Kidney (tissue), 22 donors: ENCODE measurements at places on chromosomes 16 and 17.

GRCh38 chr17:4206962-4207361, 56.8 kb downstream of the ANKFY1 start:
- H3K27ac ChIP-seq: no peak overlapping the region
- DNase-seq: no peak
- H3K4me3 ChIP-seq: no peak overlapping the region
- peaks cover 33% of the 10 kb centered on the region for H3K36me3 ChIP-seq
- no peaks in the 10 kb centered on the region for H3K27me3 ChIP-seq
- no peaks in the 10 kb centered on the region for H3K4me1 ChIP-seq

- H3K4me1 ChIP-seq: peaks cover 7% of the 10 kb centered on the region
- DNase-seq: no peak
- no peak overlapping the region for H3K4me3 ChIP-seq
- H3K36me3 ChIP-seq: no peaks in the 10 kb centered on the region
Measured at GRCh38 chr17:59405944-59406705, 74.7 kb downstream of the YPEL2 start.

- no peaks in the 10 kb centered on the region for H3K27me3 ChIP-seq
- H3K4me3 ChIP-seq: no peak overlapping the region
- no peak overlapping the region for H3K27ac ChIP-seq
Measured at GRCh38 chr17:75063626-75064025, 16.6 kb downstream of the KCTD2 start.

DNA sequence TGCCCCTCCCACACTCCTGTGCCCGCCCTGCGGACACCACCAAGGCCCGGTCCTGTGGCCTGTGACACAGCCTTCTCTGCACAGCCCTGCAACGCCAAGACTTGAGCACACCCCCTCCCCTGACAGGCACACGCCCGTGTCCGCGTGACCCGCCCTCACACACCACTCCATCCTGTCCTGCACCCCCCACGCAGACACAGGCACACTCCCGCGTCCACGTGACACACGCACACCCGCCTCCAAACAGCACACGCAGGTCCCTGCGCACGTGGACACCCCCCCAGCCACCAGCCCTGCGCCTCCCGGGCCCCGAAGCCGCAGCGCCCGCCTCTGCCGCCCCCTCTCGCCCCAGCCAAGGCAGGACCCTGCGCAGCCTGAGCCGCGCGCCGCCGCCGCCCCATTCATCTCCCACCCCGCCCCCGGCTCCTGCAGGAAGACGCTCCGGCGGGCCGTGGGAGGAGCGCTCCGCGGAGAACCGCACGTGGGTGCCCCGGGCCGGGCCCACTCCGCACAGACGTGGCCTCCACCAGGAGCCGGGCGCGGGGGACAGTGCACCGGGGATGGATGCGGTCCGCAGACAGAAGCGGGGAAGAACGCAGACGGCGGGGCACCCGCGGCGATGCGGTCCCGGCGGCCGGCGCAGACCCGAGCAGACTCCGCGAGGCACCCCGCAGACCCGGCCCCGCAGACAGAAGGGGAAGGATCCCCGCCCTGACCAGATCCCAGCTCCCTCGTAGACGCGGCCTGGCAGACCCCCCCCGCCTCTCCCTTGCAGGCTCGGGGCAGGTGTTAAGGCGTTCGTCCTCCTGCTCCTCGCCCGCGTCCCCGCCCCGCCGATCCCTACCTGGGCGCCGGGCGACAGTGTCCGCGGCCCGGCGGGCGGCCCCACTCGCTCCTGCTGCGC, 506 bp downstream of the CAMKK1 start:
- H3K4me3 ChIP-seq: peak overlapping the region; percentile 11
- H3K36me3 ChIP-seq: no peaks in the 10 kb centered on the region
- peaks cover 13% of the 10 kb centered on the region for H3K4me1 ChIP-seq
- peaks cover 4% of the 10 kb centered on the region for H3K27me3 ChIP-seq
- peak overlapping the region; percentile 24 for H3K27ac ChIP-seq
- DNase-seq: peak; percentile 43

DNA sequence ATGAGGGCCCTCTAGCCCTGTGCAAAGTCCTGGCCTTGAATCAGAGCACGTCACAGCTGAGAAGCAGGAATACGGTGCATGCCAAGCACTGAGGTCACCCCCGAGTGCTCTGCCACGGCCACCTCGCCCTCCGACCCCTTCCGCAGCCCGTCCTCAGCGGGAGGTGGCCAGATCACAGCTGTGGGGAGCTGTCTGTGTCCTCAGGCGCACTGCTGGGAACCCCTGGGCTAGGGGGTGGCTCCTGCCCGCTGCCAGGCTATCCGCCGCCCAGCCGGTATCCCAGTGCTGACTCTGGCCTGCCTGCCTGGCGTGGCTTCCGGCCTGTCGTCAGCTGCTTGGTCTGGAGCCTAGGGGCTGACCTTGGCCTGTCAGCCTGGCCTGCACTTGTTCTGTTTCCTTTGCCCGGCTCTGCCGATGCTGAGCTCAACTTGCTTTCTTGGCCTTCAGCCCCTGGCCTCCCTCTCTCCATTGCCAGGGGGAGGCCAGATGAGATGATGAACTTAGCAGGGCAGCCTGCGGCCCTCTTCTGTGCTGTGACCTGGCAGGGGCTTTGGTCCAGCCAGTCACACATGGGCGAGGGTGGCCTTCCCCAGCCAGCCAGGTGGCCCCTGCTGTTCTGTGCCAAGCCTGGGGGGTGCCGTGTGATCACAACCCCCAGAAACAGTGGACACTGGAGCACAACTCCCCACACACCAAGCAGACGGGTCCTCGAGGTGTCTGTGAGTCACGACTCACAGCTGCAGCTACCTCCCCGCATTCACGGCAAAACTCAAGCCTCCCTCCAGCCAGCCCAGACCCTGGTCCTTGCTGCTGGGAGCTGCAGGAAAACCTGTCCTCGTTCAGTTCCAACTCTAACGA, 77.3 kb downstream of the ZDHHC7 start:
- H3K36me3 ChIP-seq: no peaks in the 10 kb centered on the region
- H3K4me3 ChIP-seq: no peak overlapping the region
- no peaks in the 10 kb centered on the region for H3K27me3 ChIP-seq
- H3K27ac ChIP-seq: no peak overlapping the region
- no peaks in the 10 kb centered on the region for H3K4me1 ChIP-seq

- H3K4me1 ChIP-seq: no peaks in the 10 kb centered on the region
- H3K27me3 ChIP-seq: peaks cover 7% of the 10 kb centered on the region
- H3K4me3 ChIP-seq: no peak overlapping the region
- H3K36me3 ChIP-seq: no peaks in the 10 kb centered on the region
- DNase-seq: peak; percentile 64
- no peak overlapping the region for H3K27ac ChIP-seq
Measured at GRCh38 chr16:88383401-88384221, 852 bp downstream of the ZNF469 start.

DNA sequence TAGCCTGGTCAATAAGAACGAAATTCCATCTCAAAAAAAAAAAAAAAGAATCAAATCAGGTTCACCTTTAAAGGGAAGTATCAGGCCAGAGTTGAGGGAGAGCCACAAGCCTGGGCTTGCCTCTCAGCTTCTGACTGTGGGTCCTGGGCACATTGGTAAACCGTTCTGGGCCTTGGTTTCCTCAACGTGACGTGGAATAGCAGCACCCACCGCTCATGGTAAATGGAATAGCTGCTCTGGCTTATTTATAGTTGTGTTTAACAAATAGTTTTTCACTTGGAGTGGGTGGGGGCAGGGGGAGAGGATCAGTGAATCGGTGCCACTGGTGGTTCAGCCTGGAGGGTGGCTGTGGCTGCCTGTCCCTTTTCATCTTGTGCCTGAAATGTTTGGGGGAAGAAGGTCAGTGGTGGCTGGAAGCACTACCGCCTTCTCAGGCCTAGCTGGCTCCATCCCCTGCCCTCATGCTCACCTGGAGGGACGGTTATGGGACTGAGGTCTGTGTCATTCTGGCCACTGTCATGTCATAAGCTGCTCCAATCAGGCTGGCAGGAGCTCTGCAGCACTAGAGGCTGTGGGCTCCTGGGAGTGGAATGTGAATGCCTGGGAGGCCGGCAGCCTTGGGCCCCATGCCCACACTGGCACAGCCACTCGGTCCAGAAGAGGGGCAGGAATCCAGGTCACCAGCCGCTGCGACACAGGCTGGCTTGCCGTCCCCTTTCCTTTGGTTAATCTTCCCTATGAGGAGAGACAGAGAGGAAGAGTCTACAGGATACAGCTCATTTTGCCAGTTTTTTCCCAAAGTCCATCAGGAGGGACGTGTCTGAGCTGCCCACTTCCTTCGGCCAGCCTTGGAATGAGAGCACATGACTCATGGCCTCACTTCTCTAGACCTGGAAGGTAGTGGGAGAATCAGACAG, 27.0 kb downstream of the CCR7 start:
- no peak overlapping the region for H3K4me3 ChIP-seq
- peak overlapping the region; percentile 62 for H3K27ac ChIP-seq
- H3K27me3 ChIP-seq: no peaks in the 10 kb centered on the region
- H3K36me3 ChIP-seq: no peaks in the 10 kb centered on the region
- DNase-seq: no peak

GRCh38 chr17:69228576-69228975, at the start of gene ABCA10:
Gene ABCA10, minus strand, starts transcription at chr17:69228824. Its CDS starts 3,466 bp downstream, at chr17:69225358.
- H3K27ac ChIP-seq: no peak within 1 kb of the TSS
- no peak for DNase-seq
- no peak within 1 kb of the TSS for H3K4me3 ChIP-seq
- no peaks in the 10 kb centered on the region for H3K36me3 ChIP-seq
- H3K27me3 ChIP-seq: no peaks in the 10 kb centered on the region
- no peaks in the 10 kb centered on the region for H3K4me1 ChIP-seq

DNA sequence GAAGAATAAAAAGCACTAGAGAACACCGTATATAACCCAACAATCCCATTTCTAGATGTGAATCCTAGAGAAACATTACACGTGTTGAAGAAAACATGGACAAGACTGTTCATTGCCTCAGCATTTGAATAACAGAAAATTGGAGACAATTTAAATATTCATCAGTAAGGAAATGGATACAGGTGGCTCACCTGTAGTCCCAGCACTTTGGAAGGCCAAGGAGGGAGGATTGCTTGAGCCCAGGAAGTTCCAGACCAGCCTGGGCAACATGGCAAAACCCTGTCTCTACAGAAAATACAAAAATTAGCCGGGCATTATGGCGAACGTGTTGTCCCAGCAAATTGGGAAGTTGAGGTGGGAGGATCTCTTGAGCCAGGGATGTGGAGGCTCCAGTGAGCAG, 2.7 kb upstream of the ATAD5 start:
- H3K36me3 ChIP-seq: no peaks in the 10 kb centered on the region
- no peak for DNase-seq
- no peaks in the 10 kb centered on the region for H3K27me3 ChIP-seq
- H3K27ac ChIP-seq: no peak overlapping the region
- no peak overlapping the region for H3K4me3 ChIP-seq

DNA sequence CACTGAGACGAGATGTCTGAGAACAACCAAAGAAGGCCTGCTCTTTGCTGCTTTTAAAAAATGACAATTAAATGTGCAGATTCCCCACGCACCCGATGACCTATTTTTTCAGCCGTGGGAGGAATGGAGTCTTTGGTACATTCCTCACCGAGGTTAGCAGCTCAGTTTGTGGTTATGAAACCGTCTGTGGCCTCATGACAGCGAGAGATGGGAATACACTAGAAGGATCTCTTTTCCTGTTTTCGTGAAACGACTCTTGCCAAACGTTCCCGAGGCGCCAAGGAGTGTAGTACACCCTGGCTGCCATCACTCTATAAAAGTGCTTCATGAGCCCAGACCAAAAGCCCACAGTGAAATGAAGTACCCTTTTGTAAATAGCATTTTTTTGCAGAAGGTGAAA, 87.8 kb downstream of the CRISPLD2 start:
- no peak overlapping the region for H3K4me3 ChIP-seq
- no peak for DNase-seq

- peaks cover 10% of the 10 kb centered on the region for H3K4me1 ChIP-seq
- no peak for DNase-seq
- no peak overlapping the region for H3K4me3 ChIP-seq
- no peaks in the 10 kb centered on the region for H3K27me3 ChIP-seq
- no peak overlapping the region for H3K27ac ChIP-seq
Measured at GRCh38 chr16:1938316-1938715, 4.7 kb downstream of the MSRB1 start.

DNA sequence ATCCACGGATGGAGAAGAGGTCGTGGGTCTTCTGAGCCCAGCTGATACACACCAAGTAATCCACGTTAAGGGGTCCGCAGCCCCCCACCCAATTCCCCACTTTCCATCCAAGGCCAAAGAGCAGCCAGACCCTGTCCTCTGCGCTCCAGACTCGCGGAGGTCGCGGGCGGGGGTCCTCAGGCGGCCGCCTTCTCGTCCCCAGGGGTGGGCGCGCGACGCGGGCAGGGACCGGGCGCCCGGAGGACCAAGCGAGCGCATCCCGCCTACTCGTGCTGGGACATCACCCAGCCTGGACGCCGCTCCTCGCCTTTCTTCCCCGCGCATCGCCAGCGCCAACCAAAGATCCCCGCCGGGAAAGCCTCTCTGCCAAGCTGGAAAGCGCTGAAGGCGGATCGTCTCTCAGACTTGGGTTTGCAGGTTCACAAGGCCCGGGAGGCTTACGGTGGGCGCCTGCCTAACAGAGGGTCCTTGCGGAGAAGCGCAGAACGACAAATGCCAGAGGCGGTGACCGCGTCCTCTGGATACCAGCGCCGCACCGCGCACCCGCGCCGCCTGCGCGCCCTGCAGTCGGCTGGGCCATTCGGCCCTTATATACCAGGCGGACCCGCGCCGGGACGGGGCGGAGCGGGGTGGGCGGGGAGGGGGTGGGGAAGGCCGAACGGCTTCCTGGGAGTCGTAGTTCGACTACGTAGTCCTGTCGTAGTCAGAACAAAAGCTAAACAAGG, 471.6 kb downstream of the SOX9 start:
- no peaks in the 10 kb centered on the region for H3K36me3 ChIP-seq
- H3K4me1 ChIP-seq: peaks cover 7% of the 10 kb centered on the region
- peak; percentile 91 for DNase-seq
- H3K27ac ChIP-seq: no peak overlapping the region
- H3K27me3 ChIP-seq: peaks cover 4% of the 10 kb centered on the region
- peak overlapping the region; percentile 58 for H3K4me3 ChIP-seq

- H3K36me3 ChIP-seq: no peaks in the 10 kb centered on the region
- H3K4me1 ChIP-seq: no peaks in the 10 kb centered on the region
- H3K4me3 ChIP-seq: no peak overlapping the region
- no peak for DNase-seq
- H3K27me3 ChIP-seq: no peaks in the 10 kb centered on the region
- H3K27ac ChIP-seq: no peak overlapping the region
Measured at GRCh38 chr17:61803216-61803615, 60.1 kb downstream of the BRIP1 start.

- H3K36me3 ChIP-seq: no peaks in the 10 kb centered on the region
- no peaks in the 10 kb centered on the region for H3K27me3 ChIP-seq
- H3K27ac ChIP-seq: no peak overlapping the region
- H3K4me1 ChIP-seq: peaks cover 8% of the 10 kb centered on the region
- no peak overlapping the region for H3K4me3 ChIP-seq
Measured at GRCh38 chr17:27240086-27240801, 53.7 kb upstream of the WSB1 start.
